ENCODE measurements at places on chromosomes 2 and 18. TPM values are rescaled to one million over a fixed set of nuclear protein-coding genes. Genes with fewer than 3 reads are reported as not detected.

Gene TM4SF20
- not detected for total RNA-seq

GRCh38 chr2:172674034-172674967 lies 61.3 kb upstream of the RAPGEF4 start:
- peak; percentile 77 for DNase-seq

DNA sequence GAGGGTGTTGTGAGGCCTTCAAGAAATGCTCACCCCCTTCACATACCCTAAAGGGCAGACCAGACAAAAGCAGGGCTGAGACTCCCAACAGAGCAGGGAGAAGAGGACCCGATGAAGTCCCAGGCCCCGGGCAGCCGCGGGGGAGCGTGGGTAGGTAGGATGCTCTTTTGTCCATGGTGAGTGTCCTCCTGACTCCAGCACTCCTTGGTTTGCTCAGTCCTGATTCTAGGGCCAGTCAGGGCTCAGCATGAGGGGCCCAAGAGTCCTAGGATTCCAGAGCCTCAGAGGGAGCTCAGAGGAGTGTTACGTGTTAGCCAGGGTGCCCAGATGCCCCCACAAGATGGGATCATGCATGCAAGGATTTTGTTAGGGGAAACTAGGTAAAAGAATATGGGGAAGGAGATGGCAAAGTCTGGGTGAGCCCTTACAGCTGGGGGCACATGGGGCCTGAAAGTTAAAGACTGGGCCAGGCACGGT lies 64.8 kb downstream of the SMAD7 start:
- DNase-seq, result no peak

DNA sequence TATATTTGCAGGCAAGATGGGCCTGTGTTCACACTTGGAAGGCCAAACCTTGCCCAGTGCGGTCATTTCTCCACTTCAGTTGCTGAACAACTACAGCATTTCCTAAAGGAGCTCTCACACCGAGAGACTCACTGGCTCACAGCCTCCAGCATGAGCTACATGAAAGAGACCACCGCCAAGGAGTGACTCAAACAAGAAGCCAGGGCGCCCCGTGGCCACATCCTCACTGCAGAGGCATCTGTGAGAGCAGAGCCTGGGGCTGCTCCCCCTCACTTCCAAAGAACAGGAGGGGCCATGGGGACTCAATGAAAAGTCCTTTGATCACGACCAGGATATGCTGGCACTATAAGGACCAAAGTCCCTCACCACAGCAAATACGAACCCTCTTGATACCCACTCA lies 50.0 kb downstream of the TMEM163 start:
- DNase-seq, result peak; percentile 94

Data from activated CD4-positive, alpha-beta T cell treated with anti-CD3 and anti-CD28 coated beads, Interleukin-2, amount 10 ng/mL, durations not matched to agents 24 days and 14 days (primary cell).